ENCODE measurements at places on chromosomes 1 and 21. TPM values are rescaled to one million over a fixed set of nuclear protein-coding genes. Genes with fewer than 3 reads are reported as not detected.
A peak's percentile ranks its signal among the peaks of the same experiment; 100 is the strongest.

- H3K27me3 ChIP-seq, result no peaks in the 10 kb centered on the region
- no peaks in the 10 kb centered on the region for H3K4me1 ChIP-seq
- H3K36me3 ChIP-seq, result no peaks in the 10 kb centered on the region
- H3K4me3 ChIP-seq, result no peak overlapping the region
- DNase-seq, result no peak
These were observed 51.5 kb downstream of the MAP3K7CL start for GRCh38 chr21:29181799-29182470.

Gene TTLL7
- not detected for total RNA-seq

GRCh38 chr1:147475488-147475887 lies 65.8 kb upstream of the BCL9 start:
- no peak overlapping the region for H3K4me3 ChIP-seq
- H3K4me1 ChIP-seq, result no peaks in the 10 kb centered on the region
- no peaks in the 10 kb centered on the region for H3K36me3 ChIP-seq
- peaks cover 2% of the 10 kb centered on the region for H3K27me3 ChIP-seq
- no peak overlapping the region for H3K27ac ChIP-seq

GRCh38 chr1:59569198-59569597 lies 245.6 kb upstream of the HOOK1 start:
- H3K4me1 ChIP-seq, result peaks cover 12% of the 10 kb centered on the region
- DNase-seq, result no peak
- H3K4me3 ChIP-seq, result no peak overlapping the region
- no peaks in the 10 kb centered on the region for H3K27me3 ChIP-seq
- no peaks in the 10 kb centered on the region for H3K36me3 ChIP-seq

Gene OR14I1
- total RNA-seq, result not detected

GRCh38 chr1:78570539-78570938 lies 49.7 kb upstream of the IFI44L start:
- H3K27ac ChIP-seq, result no peak overlapping the region
- DNase-seq, result no peak
- no peaks in the 10 kb centered on the region for H3K4me1 ChIP-seq
- no peaks in the 10 kb centered on the region for H3K36me3 ChIP-seq

DNA sequence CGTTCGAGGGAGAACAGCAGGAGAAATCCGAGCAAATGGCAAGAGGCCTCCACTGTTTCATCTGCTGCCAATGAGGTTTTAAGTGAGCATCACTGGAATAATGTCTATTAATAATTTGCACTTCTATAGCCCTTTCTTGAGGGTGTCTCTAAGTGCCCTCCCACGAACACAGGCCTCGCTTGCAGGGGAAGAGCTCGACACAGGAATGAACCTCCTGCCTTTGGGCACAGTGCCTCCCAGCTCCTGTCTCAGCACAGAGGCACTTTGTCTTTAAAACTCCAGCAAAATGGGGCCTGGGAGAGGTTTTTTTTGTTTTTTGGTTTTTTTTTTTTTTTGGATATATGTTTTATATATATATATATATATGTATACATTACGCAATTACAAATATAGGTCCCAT lies 56.6 kb downstream of the OLIG1 start:
- H3K27ac ChIP-seq, result no peak overlapping the region
- peaks cover 7% of the 10 kb centered on the region for H3K4me1 ChIP-seq
- no peak overlapping the region for H3K4me3 ChIP-seq
- DNase-seq, result no peak
- no peaks in the 10 kb centered on the region for H3K36me3 ChIP-seq

DNA sequence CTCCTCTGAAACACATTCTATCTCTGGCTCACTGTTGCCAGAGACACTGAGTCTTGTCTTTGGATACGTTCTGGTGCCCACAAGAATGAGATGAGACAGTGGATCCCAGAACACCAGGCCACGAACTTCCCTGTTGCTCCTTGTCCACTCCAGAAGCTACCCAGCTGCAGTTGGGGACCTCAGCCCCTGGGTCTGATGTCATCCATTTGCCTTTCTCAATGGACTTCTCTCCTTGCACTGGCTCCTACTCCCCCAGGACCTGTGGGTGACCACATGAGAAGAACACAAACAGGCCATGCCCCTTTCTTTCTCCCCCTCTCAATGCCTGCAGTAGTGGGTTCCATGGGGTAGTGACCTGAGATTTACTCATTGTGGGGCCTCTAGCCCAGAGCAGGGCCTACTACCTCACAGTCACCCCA lies 5.9 kb downstream of the NBPF1 start:
- H3K27me3 ChIP-seq, result no peaks in the 10 kb centered on the region
- H3K4me1 ChIP-seq, result peaks cover 7% of the 10 kb centered on the region
- no peak for DNase-seq
- H3K36me3 ChIP-seq, result peaks cover 18% of the 10 kb centered on the region
- H3K27ac ChIP-seq, result no peak overlapping the region

DNA sequence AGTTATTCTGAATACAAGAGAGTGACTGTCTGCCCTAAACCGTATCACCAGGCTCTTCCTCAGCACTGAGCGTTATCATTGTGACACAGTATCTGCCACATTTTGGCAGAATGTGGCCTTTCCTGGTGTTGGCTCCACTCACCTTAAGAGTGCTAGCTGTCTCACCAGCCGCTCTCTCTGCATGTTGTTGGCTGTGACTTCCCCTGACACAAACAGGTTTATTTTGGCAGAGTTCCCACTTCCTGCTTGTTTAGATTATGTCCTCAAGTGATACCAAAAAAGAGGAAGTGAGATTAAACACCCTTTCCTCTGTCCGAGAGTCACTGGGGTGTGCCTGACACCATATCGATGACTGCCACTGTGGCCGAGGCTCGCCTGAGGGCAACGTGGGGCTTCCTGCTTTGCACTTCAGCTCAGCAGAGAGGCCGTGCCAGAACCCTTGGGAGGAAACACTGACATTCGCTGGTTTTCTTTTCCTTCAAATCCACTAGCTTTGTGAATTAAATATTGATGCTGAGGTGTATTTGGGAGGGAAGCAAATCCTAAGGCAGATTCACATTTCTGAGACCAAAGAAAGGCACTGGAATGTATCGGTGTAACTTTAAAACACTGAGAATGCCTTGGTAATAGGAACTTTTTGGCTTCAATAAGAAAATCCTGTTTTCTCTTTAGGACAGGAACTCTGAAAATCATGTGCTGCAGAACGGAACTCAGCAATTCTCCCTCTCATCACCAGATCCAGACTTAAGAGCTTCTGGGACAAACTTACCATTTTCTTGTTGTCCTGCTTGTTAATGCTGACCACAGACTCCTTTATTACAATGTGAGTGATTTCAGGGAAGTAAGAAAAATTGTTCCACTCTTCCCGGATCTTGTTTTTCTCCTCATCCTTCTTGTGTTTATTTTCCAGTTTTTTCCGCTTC lies 102.1 kb downstream of the JAK1 start:
- H3K36me3 ChIP-seq, result peaks cover 82% of the 10 kb centered on the region
- H3K4me1 ChIP-seq, result peaks cover 31% of the 10 kb centered on the region
- H3K4me3 ChIP-seq, result no peak overlapping the region
- peak overlapping the region; percentile 68 for H3K27ac ChIP-seq
- DNase-seq, result peak; percentile 92
- no peaks in the 10 kb centered on the region for H3K27me3 ChIP-seq

DNA sequence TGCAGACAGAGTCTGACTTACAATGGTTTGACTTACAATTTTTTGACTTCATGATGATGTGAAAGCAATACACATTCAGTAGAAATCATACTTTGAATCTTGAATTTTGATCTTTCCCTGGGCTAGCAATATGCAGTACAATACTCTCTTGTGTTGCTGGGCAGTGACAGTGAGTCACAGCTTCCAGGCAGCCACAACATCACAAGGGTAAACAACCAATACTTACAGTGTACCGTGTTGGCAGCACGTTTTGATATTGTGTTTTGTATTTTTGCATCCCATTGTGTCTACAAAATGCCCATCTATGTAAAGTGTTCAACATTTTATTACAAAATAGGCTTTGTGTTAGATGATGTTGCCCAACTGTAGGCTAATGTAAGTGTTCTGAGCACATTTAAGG lies 150.9 kb downstream of the NTMT2 start:
- H3K4me3 ChIP-seq, result no peak overlapping the region
- no peaks in the 10 kb centered on the region for H3K4me1 ChIP-seq
- no peak for DNase-seq
- H3K36me3 ChIP-seq, result no peaks in the 10 kb centered on the region

- H3K4me1 ChIP-seq, result no peaks in the 10 kb centered on the region
- DNase-seq, result no peak
- H3K36me3 ChIP-seq, result no peaks in the 10 kb centered on the region
These were observed 56.3 kb downstream of the SPAG17 start for GRCh38 chr1:118128761-118129160.

DNA sequence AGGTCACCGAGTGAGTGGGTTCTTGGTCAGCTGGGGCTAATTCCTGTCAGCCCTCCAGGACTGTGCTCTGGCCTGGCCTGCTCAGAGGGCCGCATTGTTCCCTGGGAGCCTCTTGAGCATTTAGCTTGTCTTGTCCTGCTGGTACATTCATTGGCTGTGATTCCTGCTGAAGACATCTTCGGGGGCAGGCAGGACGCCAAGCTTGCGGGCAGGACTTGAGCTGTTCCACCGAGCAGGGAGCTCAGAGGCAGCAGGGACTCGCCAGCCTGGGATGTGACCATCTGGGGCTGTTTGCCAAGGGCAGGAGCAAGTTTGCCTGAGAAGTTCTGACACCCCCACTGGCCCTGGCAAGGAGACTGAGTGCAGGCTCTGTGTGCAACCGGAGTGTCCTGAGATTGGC lies 7.0 kb upstream of the SLC26A9 start:
- no peaks in the 10 kb centered on the region for H3K27me3 ChIP-seq
- DNase-seq, result no peak
- no peaks in the 10 kb centered on the region for H3K36me3 ChIP-seq

Gene RIMS3
- 1.1 TPM for total RNA-seq

- DNase-seq, result no peak
- no peaks in the 10 kb centered on the region for H3K36me3 ChIP-seq
- H3K27ac ChIP-seq, result no peak overlapping the region
- no peak overlapping the region for H3K4me3 ChIP-seq
- no peaks in the 10 kb centered on the region for H3K27me3 ChIP-seq
These were observed 553.6 kb downstream of the NUF2 start for GRCh38 chr1:163875200-163875926.

- no peak for DNase-seq
- H3K27ac ChIP-seq, result no peak overlapping the region
- H3K4me1 ChIP-seq, result no peaks in the 10 kb centered on the region
- H3K36me3 ChIP-seq, result peaks cover 13% of the 10 kb centered on the region
- no peak overlapping the region for H3K4me3 ChIP-seq
These were observed 30.7 kb upstream of the KIAA1614 start for GRCh38 chr1:180881806-180882509.

- no peak overlapping the region for H3K4me3 ChIP-seq
- no peak for DNase-seq
- peaks cover 7% of the 10 kb centered on the region for H3K36me3 ChIP-seq
- peak overlapping the region; percentile 39 for H3K27ac ChIP-seq
- no peaks in the 10 kb centered on the region for H3K27me3 ChIP-seq
These were observed 20.2 kb downstream of the NFYC start for GRCh38 chr1:40711465-40712404.

- H3K4me1 ChIP-seq, result no peaks in the 10 kb centered on the region
- DNase-seq, result no peak
- no peak overlapping the region for H3K4me3 ChIP-seq
- no peaks in the 10 kb centered on the region for H3K36me3 ChIP-seq
- H3K27ac ChIP-seq, result no peak overlapping the region
- no peaks in the 10 kb centered on the region for H3K27me3 ChIP-seq
These were observed 30.0 kb upstream of the PADI6 start for GRCh38 chr1:17342014-17342441.

GRCh38 chr1:13956393-13956792 lies 256.4 kb downstream of the PRDM2 start:
- peaks cover 5% of the 10 kb centered on the region for H3K4me1 ChIP-seq
- no peak overlapping the region for H3K4me3 ChIP-seq
- no peaks in the 10 kb centered on the region for H3K36me3 ChIP-seq
- DNase-seq, result no peak
- H3K27me3 ChIP-seq, result peaks cover 6% of the 10 kb centered on the region
- H3K27ac ChIP-seq, result no peak overlapping the region

Gene OR2L3
- total RNA-seq, result not detected

- H3K27ac ChIP-seq, result no peak overlapping the region
- DNase-seq, result no peak
- H3K27me3 ChIP-seq, result no peaks in the 10 kb centered on the region
- no peaks in the 10 kb centered on the region for H3K4me1 ChIP-seq
These were observed 14.7 kb upstream of the NBPF11 start for GRCh38 chr1:148166558-148167492.

GRCh38 chr1:87091425-87091824 lies 177.0 kb downstream of the HS2ST1 start:
- H3K27ac ChIP-seq, result no peak overlapping the region
- no peaks in the 10 kb centered on the region for H3K4me1 ChIP-seq
- H3K4me3 ChIP-seq, result no peak overlapping the region
- DNase-seq, result no peak

DNA sequence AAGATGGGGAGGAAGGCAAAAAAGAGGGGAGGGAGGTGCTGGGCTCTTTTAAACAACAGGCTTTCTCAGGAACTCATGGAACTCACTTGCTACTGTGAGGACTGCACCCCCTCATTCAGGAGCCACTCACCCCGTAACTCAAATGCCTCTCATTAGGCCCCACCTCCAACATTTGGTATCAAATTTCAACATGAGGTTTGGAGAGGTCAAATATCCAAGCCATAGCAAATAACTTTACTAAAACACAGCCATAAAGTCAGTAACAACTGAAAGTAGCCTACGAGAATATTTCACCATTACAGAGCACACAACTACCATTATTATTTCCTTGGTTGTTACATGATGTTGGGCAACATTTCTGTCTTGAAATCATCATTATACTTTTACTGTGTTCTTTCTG lies 13.1 kb upstream of the DMRTB1 start:
- H3K27me3 ChIP-seq, result no peaks in the 10 kb centered on the region
- no peaks in the 10 kb centered on the region for H3K4me1 ChIP-seq
- no peaks in the 10 kb centered on the region for H3K36me3 ChIP-seq
- DNase-seq, result no peak
- H3K4me3 ChIP-seq, result no peak overlapping the region

DNA sequence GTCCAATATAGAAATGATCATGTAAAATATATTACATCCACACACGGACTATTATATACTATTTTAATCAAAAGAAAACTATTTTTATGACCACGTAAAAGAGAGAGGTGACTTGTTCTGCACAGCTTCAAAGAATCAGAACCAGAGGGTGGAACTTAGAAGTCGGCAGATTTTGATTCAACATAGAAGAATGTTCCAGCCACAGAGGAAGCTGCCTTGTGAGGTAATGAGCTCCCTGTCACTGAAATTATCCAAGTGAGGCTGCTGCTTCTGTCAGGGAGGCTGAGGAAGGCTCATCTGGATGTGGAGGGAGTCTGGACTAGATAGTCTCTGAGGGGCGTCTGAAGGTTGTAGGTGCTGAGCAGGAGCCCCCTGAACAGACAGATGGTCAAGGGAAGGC lies 2.7 kb downstream of the PLEKHA6 start:
- no peak overlapping the region for H3K27ac ChIP-seq
- H3K4me1 ChIP-seq, result peaks cover 4% of the 10 kb centered on the region

DNA sequence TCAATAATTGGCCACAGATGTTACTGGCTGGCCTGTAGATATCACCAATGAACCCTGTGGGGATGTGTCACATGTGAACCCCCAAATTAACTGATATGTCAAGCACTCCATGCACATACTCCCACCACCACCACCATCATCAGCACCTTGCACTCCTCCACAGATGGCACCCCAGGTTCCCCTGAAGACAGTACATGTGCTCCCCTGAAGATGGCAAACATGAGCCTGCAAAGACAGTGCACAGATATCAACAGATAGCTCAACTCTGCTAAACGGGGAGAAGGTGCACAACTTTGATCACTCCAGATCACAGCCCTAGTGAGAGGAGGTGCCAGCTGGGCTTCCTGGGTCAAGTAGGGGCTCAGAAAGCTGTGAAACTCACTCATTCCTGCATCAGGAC lies 74.4 kb downstream of the CLCA4 start:
- H3K4me3 ChIP-seq, result no peak overlapping the region
- no peak for DNase-seq

Data from CD4-positive, alpha-beta T cell (primary cell).